GM23248 (cell line): ENCODE measurements at places on chromosomes 4 and X.

GRCh38 chr4:171130256-171130801 lies 682.9 kb upstream of the GALNTL6 start:
- DNase-seq: no peak

- no peak for DNase-seq
These were observed 238.1 kb downstream of the SLITRK2 start for GRCh38 chrX:146055733-146056132.

DNA sequence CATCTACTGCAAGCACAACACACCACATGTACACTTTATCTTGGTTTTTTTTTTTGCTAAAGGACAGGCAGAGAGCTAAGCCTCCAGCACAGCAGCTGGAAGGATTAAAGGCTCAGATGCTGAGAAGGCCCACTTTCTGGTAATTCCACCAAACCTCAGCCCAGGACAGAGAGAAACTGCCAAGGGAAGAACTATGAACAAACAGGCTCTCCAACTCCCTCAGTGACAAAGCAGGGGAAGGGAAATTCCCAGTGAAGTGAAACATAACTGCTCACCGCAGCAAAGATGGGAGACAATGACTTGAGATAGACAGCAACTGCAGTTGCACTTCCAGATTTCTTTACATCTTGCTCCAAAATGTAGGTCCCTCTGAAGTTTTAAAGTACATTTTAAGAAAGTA lies 4.8 kb downstream of the PROM1 start:
- no peak for DNase-seq

DNA sequence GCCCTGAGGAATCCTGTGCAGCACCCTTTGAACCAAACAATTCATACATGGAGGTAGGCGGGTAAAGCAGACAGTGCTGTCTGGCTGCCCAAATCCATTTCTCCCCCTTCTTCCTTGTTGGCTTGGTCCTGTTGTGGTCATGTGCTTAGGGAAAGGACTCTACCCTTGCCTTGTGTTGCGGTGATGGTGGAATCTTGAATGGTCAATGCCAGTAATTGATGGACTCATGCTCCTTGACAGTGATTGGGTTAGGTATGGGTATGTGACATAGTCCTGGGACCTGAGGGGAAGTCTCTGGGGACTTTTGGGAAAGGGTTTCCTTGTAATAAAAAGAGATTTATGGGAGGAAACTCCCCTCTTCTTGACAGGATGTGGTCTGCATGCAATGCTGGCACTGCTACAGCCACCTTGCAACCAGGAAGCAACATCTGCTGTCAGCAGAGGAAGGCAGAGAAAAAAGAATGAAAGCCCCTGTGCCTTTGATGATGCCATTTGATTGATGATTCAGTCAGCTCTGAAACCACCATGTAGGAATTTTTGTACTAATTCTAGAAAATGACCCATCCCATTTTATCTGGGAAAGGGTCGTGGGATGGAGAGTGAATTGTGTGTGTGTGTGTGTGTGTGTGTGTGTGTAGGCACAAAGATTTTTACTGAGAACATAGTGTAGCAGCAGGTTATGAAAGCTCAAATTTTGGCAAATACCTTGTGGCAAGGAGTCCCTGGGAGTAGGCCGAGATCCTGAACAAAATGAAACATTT lies 30.0 kb upstream of the HUWE1 start:
- DNase-seq: no peak

GRCh38 chr4:123068081-123068480 lies 145.7 kb upstream of the NUDT6 start:
- no peak for DNase-seq
